PC-3 (cell line): ENCODE measurements at places on chromosomes 12 and 14. TPM values are rescaled to one million over a fixed set of nuclear protein-coding genes. Genes with fewer than 3 reads are reported as not detected.

RPAP3 gene
- total RNA-seq = 20.3 and 22.1 TPM in 2 replicates

KRT73 gene
- total RNA-seq = not detected in 2 replicates

TSPAN11 gene
- not detected in 2 replicates for total RNA-seq

GPR84 gene
- not detected in 2 replicates for total RNA-seq

SLC10A1 gene
- total RNA-seq = not detected in 2 replicates

ARF3 gene
- 85.5 and 93.0 TPM in 2 replicates for total RNA-seq

ASCL1 gene
- total RNA-seq = not detected in 2 replicates

SIRT4 gene
- total RNA-seq = 0.98 and 1.9 TPM in 2 replicates
